ENCODE measurements at places on chromosomes 1 and 21.

DNA sequence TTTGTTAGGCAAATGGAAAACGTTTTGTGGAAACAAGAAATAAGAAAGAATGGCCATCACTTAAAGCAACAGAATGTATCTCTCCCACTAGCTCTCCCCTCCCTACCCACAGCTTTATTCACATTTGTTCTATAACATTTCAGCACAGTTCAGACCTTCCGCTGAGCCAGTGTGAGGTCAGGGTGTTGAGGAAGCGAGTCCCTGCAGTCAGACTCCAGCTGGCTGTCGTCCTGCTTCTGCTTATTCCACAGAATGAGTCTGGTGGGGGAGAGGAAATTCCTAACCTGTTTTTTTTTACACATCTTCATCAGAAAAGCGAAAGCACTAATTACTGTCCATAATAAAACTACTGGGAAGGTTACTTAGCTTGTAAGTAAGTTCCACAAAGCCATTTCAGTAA is 39.0 kb downstream of the MRPL39 start:
- DNase-seq = no peak

DNA sequence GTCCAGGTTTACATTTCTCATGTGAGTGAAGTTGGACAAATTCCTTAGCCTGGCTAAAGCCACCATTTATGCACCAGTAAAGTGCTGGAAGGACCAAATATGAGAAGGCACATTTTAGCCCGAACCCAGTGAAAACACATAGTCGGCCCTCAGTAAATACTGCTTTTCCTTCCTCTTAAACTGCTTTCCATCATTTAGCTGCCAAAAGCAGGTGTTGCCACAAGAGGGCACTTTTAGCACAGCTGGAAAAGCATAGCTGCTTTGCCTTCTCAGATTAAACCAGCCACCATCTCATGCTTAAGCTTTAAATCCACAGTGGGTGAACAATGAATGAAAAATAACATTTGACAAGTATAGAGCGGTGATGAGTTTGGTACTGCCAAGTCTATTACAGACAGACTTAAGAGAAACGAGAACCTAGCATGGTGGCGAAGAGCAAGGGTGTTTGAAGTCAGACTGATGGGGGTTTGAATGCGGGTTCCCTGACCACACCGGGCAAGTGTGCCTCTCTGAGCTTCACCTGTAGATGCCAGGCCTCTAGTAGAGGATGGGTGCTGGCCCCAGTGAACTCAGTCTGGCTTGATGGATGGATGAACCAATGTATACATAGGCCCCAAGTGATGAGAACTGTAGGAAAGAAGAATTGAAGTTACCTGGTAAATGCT is 57.8 kb downstream of the SLC35D1 start:
- DNase-seq = peak; percentile 67

- no peak for DNase-seq
These were observed 178.4 kb upstream of the EDN2 start for GRCh38 chr1:41662765-41663437.

DNA sequence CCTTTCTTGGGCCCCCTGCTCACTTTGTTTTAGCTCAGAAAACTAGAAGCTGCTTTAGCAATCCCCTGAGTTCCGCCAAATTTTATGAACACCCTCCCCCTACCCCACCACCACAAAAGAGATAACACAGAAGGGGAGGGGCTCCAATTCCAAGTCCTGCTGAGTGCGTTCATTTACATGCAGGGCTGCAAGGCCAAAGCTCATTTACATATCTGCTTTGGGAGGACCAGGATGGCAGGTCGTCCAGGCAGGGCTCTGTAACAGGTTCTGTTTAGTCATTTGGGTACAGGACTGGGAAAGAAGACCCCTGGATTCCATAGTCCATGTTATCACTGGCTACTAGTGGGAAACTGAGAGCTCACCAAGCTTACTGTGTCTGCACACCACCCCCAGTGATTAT is 35.9 kb upstream of the KIF21B start:
- DNase-seq = no peak

- DNase-seq = no peak
These were observed 25.0 kb upstream of the CCDC27 start for GRCh38 chr1:3727042-3727824.

GRCh38 chr1:82733645-82734044 is 932.9 kb downstream of the ADGRL2 start:
- DNase-seq = no peak

DNA sequence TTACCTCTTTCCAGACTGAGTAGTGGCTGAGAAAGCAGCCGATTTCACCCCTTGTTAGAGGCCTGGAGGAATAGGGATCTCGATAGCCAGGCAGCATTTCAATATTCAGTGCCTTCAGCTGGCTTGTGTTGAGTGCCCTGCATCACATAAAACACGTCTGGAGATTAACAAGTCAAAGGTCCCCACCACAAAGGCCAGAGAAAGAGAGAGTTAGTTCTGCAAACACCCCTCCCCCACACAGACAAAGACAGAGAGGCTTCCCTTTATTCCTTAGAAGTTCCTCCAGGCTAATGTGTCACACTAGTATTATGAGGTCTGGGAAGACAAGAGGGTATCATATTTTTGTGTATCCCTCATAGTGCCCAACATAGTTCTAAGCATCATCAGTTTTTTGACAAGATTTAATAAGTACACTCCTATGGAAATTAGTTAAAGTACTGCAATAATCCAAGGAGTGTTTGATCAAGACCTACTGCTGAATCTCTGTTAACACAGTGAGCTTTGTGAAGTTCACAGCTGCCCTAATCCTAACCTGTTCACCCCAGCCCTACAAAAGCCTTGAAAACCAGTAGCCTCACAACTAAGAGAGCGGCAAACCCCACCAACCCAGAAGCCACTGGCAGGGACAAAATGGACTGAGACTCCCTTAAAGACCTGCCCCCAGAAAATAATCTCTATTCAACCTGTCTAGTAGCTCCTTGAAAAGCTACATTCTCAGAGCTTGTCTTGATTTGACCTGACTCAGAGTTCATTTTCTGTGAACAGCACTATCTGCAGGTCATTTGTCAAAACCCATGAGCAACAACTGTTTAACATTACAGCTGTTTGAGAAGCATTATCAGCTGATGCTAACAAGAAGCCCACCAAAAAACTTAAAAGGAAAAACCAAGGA is 91.9 kb downstream of the COLGALT2 start:
- DNase-seq = no peak

DNA sequence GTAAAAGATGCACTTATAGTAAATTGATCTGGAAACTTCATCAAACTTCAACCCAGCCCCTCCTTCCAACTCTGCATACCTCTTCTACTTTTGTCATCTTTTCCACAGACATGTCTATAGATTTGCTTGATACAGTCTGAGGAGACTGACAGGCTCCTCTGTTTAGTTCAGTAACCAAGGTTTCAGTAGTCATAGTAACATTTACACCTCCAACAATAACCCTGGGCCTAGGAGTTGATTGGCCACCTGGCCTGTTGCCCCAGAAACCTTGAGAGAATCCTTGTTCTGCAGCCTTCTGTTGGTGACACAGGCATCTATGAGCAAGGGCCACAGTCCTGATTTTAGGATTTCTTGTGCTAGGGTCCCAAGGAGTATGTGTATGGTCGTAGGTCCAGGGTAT is at the start of gene CFAP141:
CFAP141 (minus strand) TSS at position 138 of the 400 bp plus-strand sequence; CDS start at position 112, 26 bp downstream.
- no peak for DNase-seq

- peak; percentile 20 for DNase-seq
These were observed 161.7 kb upstream of the EDN2 start for GRCh38 chr1:41646186-41646585.

- DNase-seq = no peak
These were observed 790 bp downstream of the RPS8 start for GRCh38 chr1:44775930-44776729.

GRCh38 chr1:114094363-114094634 is 59.4 kb downstream of the SYT6 start:
- no peak for DNase-seq

- DNase-seq = no peak
These were observed 206.0 kb upstream of the USP24 start for GRCh38 chr1:55420929-55421716.

- DNase-seq = no peak
These were observed 136.5 kb downstream of the ZZZ3 start for GRCh38 chr1:77545970-77546369.

GRCh38 chr1:233343262-233343661 is 15.7 kb downstream of the MAP3K21 start:
- no peak for DNase-seq

DNA sequence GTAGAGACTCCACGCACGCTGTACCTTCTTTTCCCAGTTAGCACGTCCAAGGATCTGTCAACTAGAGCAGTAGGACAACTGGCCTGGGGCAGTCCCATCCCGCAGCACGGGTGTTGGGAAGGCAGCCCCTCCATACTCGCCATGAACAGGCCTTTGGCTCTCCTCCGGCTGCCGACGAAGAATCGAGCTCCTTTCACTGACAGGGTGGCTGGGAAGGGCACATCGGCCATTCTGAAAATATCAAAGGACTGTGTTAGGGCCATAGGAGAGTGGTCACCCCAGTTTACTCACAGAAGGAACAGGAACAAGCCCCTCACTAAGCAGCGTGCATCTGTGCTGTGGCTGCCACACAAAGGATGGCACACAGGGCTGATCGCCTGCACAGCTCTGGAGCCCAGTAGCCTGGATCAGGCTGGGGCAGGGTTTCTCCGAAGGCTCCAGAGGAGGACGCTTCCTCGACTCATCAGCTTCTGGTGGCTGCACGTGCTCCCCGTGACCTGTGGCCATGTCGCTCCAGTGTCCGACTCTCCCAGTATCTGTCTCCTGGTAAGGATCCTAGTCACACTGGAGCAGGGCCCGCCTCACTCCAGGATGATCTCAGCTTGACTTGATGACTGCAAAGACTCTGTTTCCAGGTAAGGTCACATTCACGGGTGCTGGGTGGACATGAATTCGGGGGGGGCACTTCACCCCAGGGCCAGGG is 8.9 kb downstream of the KRTAP10-1 start:
- DNase-seq = peak; percentile 55

- no peak for DNase-seq
These were observed 520 bp downstream of the TMEM201 start for GRCh38 chr1:9589144-9589718.

DNA sequence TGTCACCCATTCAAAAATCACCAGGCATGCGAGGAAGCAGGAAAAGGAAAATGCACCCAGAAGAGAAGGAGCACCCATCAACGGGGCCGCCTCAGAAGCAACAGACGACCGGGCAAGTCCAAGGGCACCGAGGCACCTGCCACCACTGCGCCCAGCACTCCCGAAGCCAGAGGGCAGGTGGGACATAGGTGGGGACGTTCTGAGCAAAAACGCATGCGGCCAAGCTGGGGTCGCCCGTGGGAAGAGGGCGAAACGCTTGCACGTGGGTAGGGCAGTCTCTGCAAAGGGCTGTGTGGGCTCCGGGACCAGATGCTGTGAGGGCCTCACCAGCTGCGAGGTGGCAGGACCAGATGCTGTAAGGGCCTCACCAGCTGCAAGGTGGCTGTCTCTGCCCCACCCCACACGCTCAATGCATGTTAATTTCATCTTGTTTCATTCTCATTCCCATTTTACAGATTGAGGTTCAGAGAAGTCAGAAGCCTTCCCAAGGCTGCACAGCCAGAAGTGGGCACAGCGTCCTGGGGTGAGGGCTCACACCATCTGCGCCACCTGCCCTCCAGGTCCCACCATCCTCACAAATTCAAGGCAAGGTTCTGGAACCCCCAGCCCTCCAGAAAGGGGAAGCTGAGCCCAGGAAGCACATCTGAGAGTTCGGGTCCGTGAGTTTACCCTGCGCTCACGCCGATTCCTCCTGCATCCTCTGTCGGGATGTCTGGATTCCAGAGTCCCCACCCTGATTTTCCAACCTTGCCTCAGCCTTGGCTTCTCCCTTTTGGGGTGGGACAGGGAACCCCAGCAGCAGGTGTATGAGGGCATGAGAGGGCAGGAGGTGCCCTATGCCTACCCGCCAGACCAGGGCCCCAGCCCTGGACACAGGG is 8.2 kb upstream of the SAMD11 start:
- no peak for DNase-seq

DNA sequence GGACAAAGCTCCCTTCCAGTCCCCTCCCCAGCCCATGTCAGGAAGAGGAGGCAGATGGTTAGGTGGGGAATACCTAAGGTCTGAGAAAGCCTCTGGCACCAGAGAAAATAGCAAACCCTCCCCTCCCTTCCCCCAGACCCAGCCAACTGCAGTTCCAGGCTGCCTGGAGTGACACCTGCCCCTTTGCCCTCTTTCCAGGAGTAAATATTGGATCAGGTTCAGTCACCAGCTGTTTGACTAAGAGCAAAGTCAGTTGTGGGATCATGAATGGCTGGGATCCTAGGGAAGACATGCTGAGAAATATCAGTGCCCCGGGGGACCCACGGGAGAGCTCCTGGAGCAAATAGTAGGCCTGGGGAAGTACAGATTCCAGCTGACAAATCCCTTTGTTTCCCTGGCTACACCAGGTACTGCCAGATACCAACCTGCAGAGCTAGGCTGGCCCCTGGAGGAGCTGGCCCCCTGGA is 12.2 kb upstream of the CDK18 start:
- no peak for DNase-seq

DNA sequence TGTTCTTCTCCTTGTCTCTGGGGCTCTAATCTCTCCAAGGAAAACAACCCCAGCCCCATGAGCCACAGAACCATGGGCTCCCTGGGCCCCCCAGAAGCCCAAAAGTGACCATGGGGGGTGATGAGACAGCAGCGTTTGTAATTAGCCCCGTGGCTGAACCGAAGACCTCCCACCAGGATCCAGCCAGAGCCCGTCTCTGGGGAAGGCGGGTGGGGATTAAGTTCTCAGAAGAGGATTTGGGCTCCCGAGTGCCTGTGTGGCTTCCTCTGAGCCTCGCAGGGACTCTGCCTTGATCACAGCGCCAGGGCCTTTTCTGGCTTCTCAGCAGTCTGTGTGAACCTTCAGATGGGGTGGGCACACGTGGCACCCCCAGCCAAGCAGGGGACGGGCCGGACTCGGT is 77.0 kb downstream of the ALPL start:
- DNase-seq = no peak

GRCh38 chr1:151897991-151898431 is 11.3 kb downstream of the THEM4 start:
- no peak for DNase-seq

GRCh38 chr1:28915031-28915895 is 894 bp downstream of the EPB41 start:
- DNase-seq = no peak

DNA sequence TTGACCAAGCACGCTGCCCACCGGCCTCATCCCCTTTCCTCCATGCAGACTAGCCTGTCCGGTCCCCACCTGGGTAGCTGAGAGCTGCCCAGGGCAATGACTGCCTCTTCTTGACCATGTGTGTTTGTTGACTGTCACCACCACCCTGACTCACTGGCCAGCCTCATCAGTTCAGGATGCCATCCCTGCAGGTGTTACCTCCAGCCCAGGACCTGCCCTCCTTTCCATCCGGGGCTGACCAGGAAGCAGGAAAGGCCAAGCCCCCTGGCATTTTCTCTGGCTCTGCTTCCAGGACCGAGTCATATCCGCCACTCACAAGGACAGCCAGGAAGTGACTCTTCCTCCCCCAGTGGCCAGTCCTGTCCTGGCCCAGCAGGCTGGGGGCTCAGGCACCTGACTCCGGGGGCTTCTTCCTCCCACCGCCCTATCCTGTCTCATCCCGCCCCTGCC is 17.1 kb downstream of the EPHA2 start:
- DNase-seq = no peak

GRCh38 chr1:60541831-60542532 is 468.4 kb upstream of the C1orf87 start:
- DNase-seq = no peak

- no peak for DNase-seq
These were observed 44.2 kb upstream of the MAB21L3 start for GRCh38 chr1:116066868-116067565.
